ENCODE measurements at places on chromosomes 5 and 9.

DNA sequence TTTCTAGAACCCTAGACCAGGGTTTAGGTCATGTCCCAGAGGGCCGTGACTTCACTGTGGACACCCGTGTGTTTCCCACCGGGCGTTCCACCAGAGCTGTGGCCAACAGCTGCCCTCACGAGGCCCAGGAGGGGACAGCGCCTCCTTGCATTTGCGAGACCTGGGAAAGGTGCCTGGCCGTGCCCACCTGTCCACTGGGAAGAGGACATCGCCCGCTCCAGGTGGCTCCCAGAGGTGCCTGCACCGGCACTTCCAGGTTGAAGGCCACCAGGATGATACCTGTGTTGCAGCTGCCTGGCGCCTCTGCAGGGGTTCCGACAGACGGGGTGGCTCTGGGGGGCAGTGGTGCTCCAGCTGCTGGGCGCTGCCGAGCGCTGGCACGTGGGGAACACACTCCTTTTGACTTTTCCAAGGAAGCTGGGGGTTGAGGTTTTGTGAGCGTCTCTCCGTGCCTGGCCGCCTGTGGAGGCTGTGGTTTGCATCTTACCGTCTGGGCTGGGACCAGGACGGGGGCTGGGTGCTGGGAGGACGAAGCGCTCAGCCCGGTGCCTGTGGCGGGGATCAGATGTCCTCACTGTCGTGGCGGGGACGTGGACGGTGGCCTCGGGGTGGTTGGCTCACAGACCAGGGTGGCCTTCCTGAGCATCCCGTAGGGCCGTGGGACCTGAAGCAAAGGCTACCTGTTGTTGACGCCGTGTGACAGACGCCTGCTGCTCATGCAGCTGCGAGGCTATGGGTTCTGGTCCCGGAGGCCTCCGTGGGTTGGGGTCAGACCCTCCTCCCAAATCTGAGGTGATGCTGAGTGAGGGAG lies 19.2 kb downstream of the NKD2 start:
- DNase-seq = no peak

DNA sequence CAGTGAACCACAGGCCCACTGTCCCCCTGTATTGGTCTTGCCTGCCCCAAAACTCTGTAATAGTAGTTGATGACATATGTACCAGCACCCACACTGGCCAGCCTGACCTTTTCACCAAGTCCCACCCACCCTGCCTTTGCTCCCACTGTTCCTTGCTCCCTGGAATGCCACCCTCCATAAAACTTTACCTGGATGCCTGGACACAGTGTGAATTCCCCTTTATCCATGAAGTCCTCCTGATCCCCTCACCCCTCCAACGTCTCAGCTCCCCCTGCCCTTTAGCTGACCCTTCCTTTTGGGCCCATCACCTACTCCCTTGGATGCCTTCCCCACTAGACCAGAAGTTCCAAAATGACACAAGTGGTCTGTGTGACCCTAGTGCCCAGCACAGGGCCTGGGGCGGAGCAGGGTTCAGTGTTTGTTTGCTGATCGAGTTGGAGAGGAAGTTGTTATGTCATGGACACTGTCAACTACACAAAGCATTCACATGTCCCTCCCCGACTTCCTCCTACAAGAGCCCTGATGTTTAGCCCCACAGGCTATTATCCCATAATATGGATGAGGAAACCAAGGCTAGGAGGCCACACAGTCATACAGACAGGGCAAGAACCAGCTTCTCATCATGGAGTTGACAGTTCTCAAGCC lies 16.1 kb downstream of the AMBP start:
- DNase-seq = no peak

GRCh38 chr9:794386-794785 lies 47.1 kb upstream of the DMRT1 start:
- no peak for DNase-seq

DNA sequence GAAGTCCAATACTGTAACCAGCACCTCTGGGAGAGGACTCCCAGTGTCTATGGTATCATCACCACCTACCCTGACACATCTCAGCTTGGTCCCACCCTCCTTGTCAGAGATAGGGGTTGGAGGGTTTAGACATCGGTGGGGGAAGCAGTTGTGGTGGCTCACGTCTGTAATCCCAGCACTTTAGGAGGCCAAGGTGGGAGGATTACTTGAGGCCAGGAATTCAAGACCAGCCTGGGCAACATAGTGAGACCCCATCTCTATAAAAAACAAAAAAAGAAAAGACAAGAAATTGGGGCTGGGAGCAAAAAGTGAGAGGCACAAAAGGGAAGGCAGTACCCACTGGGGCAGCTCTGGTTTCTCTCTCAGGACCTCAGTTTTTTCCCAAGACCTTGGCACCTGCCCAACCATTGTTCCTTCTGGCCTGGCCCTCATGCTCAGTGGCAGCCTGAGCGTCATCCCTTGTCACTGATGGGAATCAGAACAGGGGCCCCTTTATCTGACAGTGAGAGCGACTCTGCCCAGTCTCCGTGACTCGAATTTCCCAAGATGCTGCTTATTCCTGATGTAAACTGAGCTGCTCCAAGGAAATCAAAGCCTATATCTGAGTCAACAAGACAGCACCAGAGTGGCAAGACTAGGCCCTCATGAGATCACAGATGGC lies 80.5 kb upstream of the HSPA9 start:
- DNase-seq = no peak

DNA sequence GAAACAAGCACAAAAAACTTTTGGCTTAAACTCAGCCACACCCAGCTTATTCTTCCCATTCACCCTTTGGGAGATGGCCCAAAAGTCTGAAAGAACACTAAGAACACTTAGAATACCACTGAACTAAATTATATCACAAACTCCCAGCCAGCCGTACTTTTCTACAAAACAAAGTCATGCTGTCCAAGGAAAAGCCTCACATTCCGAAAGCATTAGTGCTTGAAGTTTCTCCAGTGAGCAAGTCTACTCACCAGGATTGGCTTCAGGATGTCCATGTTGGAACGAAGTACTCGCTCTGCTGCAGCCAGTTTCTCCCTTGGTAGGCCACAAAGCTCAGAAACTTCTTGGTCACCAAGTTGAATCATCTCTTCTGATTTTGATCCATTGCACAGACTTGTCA lies 69.7 kb downstream of the ABCA1 start:
- DNase-seq = no peak

- no peak for DNase-seq
Measured at GRCh38 chr9:91873637-91874051, 76.4 kb downstream of the ROR2 start.

DNA sequence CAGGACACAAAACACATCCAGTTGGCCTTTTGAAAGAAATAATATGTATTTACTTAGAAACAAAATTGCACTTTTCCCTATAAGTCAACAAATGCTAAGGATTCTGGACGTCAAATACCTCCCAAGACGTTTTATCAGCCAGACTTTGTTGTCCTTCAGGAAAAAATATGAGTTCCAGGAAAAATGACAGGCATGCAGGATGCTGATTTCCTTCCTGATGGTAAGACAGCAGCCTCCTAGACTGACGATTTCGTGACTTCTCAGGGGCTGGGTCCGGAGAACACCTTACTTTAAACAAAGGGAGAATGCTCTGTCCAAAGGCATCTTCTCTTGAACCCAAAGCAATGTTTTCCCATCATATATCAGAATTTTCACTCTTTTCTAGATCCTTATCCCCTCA lies 69.1 kb downstream of the IL6ST start:
- DNase-seq = no peak

Data from T-helper 1 cell (primary cell).